Smooth muscle cell of trachea (primary cell): ENCODE measurements at places on chromosomes 7 and 10. TPM values are rescaled to one million over a fixed set of nuclear protein-coding genes. Genes with fewer than 3 reads are reported as not detected.

WDR86 gene
- total RNA-seq, result 3.8 TPM in 1 of 2 replicates, not detected in the other

ANKRD2 gene
- 0.50 and 2.3 TPM in 2 replicates for total RNA-seq

CEP55 gene
- total RNA-seq, result 3.8 and 57.2 TPM in 2 replicates

ZNF365 gene
- total RNA-seq, result 2.9 and 3.8 TPM in 2 replicates

HOXA9 gene
- total RNA-seq, result 0.15 TPM in 1 of 2 replicates, not detected in the other

NUTM2B gene
- total RNA-seq, result 0.15 and 1.2 TPM in 2 replicates

GPR22 gene
- not detected in 2 replicates for total RNA-seq

ATOH7 gene
- 0.17 TPM in 1 of 2 replicates, not detected in the other for total RNA-seq
